Right cardiac atrium (tissue), 5 donors: ENCODE measurements at places on chromosomes 2 and 18. TPM values are rescaled to one million over a fixed set of nuclear protein-coding genes. Genes with fewer than 3 reads are reported as not detected.
A peak's percentile ranks its signal among the peaks of the same experiment; 100 is the strongest.

DNA sequence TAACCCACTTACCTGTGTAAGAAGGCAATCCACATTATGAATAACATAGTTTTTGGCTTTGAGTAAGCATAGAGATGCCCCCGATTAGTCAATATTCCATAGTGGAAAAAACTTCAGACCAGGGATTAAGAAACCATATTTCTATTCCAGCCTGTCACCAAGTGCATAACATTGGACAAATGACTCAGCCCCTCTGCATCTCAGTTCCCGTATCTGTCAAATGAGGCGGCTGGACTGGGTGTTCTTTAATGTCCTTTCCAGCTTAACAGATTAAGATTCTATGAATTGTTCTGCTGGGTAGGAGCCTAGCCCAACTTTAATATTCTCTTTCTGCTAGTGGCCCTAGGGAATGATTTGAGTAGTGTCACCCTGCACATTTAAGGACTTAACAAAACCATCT is 11.8 kb upstream of the FTCDNL1 start:
- no peak for DNase-seq

DNA sequence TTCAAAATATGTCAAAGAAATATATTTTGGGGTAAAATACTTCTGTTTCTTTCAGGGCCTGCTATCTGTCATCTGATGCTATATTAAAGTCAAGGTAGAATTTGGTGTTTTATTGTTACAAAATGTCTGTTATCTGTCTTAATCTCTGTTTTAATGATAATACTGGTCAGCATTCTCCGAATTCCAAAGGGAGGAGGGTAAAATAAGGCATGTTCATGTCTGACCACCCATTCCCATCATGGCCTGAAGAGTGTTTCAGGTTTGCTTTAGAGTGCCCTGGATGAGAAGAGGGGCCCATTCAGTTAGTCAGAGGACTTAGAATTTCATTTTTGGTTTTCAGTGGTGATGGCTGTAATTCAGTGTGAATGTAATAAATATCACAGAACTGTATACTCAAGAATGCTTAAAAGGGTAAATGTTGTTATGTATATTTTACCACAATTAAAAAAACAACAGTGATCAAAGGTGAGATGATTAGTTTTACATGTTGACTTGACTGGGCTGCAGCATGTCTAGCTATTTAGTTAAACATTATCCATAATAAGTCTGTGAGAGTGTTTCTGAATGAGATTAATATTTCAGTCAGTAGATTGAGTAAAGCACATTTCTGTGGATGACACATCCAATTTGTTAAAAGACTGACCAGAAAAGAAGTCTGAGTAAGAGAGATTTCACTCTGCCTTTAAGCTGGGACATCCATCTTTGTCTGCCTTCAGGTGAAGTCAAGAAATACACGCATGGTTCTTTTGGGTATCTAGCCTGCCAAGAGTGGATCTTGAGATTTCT is 467.9 kb upstream of the SYT4 start:
- DNase-seq, result no peak

DNA sequence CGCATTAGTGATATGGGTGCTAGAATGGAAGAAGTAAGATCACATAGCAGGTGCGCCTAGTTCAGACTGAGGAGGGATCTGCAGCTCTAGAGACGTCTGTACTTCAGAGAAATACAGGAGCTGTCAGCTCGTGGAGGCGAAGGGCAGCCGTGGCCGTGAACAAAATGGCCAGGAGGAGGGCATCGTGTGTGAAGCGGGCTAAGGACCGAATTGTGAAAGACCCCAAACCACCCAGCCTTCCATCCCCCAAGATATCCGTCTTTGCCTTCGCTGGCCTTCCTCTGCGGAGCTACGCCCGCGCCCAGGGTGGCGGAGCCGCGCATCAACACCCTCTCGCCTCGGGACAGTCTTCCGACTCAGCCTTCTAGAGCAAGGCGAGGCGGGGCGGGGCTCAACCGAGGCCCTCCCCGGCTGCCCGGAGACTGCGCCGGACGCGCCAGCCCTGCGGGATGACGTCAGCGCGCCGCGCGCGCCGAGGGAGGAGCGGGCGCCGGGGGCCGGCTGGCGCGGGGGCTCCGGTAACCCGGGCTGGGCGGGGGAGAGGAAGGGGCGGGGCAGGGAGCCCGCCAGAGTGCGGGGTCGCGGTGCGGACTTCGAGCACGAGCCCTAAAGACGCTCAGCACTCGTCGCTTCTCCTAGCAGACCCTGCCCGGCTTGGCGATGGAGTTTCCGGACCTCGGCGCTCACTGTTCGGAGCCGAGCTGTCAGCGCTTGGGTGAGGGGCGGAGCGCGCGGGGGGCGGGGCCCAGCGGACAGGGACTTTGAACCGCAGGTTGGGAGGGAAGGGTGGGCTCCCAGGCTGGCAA is at the start of gene ZFAND2B:
ZFAND2B (plus strand) TSS at position 455 of the 806 bp plus-strand sequence; CDS start at position 661, 206 bp downstream.
- peak; percentile 96 for DNase-seq

DNA sequence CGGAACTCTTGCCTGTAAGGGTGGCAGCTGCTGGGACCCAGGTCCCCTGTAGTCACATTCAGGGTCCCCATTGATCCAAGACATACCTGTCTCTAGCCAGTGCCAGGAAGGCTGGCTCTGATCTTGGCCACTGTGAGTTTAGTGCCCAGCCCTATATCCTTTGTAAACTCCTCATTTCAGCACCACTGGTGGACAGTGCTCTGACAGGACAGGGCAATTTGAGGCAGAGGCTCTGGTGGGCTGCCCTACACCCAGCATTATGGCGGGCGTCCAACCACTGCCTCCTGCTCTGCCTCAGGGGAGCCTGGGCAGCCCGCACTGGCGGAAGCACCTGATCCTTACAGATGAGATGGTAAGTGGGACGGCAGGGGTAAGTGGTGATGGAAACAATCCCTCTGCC is 55.2 kb upstream of the MGAT4A start:
- DNase-seq, result no peak

DNA sequence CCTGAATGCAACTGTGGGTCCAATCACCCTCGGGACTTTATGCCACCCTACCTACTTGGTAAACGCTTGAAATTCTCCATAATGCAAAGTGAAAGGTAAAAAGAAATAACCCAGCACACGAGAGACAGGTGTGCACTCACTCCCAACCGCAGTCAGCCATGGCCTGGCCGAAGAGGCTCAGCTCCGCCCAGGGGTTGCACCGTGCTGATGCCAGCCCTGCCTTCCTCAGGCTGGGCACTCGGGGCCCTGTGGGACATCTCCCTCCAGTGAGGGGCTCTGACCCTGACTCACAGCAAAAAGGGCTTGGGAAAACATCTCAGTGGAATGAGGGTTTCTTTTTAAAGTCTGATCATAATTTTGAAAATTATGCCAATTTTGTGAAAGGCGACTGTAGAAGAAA is 13.3 kb downstream of the SLC66A2 start:
- no peak for DNase-seq

DNA sequence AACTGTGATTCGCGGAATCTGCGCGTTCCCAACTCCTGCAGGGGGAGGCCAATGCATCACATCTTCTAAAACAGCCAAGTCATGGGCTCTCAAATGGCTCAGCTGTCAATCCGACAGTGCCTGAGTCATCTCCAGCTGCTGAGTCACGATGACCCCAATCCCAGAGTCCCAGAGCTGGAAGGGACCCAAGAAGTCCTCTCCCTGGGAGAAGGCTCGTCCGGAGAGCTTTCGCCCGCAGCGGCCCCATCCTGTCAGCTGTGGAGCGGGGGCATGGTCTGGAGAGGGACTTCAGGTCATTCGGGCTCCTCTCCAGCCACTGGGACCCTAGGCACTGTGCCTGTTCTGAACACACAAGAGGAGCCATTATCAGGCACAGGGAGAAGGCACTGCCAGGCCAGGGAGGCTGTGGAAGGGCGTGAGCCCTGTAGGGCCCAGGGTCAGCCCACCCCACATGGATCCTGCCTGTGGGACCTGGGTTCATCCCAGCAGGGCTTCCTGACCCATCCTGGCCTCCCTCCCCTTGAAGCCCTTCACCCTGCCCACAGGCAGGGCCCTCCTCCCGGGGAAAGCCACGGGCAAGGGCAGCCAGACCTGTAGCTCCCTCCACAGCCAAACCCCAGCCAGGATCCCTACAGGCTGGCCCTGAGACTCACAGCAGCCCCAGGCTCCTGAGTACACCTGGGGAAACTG is 47.6 kb upstream of the GPC1 start:
- DNase-seq, result peak; percentile 74

DNA sequence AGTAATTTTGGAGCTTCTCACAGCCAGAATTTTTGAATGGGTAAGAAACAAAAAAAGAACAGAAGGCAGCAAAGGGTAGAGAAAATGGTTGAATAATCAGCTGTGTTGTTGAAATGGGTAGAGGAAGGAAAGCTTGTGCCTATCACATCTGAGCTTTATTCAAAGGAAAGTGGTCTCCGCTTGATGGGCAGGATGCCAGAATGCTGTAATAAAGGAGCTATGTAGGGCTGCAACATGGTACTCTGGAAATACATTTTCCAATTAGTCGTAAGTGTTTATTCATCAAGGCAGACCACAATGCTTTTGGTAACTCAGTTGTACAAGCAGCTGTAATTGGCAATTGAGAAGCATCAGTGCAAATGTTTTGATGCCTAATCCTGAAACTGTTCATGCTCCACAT is 196.9 kb downstream of the ICOS start:
- no peak for DNase-seq

- no peak for DNase-seq
These were observed 2.0 kb downstream of the KCTD1 start for GRCh38 chr18:26546170-26546874.

- no peak for DNase-seq
These were observed 85.7 kb downstream of the METTL8 start for GRCh38 chr2:171348056-171348455.

GRCh38 chr2:240394549-240394948 is 40.9 kb upstream of the GPC1 start:
- DNase-seq, result no peak

DNA sequence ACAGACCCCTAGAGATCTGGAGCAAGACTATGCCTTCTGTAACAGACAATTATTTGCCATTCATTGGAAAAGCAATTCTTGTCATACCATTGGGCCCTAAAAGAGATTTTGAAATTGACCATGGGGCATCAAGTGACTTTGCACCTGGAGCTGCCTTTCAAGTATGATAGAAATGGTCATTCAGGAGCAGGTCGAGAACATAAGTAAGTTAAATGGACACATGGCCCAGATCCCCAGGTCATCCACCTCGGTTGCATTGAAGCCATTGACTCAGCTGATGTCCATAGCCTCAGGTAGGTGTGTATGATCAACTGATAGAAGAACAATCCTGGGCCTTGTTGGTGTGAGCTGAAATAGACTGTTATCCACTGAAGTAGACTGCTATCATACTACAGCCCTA is 19.3 kb downstream of the CHCHD5 start:
- no peak for DNase-seq

- no peak for DNase-seq
These were observed 8.9 kb downstream of the PSD4 start for GRCh38 chr2:113182471-113183260.

- DNase-seq, result no peak
These were observed 57.5 kb downstream of the DTNA start for GRCh38 chr18:34767601-34768027.

DNA sequence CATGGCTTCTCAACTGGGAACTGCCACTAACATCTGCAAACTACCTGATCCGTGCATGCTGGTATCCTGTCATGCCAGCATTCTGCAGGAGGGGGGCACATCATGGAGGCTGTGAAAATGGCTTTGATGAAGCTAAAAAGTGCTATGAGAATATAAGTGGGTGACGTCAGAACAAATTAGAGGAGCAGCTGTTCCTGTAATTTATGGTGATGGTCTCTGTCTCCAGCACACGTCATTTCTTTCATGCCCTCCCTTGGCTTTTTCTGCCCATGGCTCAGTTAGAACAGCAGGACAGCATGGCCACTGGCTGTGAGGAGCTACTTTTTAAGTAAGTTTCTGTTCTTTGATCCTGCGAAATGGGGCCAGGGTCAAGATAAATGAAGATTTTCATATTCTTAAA is 466.3 kb downstream of the THSD7B start:
- no peak for DNase-seq

GRCh38 chr2:222613715-222614331 is 42.1 kb downstream of the FARSB start:
- no peak for DNase-seq

- no peak for DNase-seq
These were observed 9.3 kb upstream of the SPATA3 start for GRCh38 chr2:230986520-230987136.

- DNase-seq, result no peak
These were observed 143.1 kb downstream of the SETBP1 start for GRCh38 chr18:44823782-44824181.

DNA sequence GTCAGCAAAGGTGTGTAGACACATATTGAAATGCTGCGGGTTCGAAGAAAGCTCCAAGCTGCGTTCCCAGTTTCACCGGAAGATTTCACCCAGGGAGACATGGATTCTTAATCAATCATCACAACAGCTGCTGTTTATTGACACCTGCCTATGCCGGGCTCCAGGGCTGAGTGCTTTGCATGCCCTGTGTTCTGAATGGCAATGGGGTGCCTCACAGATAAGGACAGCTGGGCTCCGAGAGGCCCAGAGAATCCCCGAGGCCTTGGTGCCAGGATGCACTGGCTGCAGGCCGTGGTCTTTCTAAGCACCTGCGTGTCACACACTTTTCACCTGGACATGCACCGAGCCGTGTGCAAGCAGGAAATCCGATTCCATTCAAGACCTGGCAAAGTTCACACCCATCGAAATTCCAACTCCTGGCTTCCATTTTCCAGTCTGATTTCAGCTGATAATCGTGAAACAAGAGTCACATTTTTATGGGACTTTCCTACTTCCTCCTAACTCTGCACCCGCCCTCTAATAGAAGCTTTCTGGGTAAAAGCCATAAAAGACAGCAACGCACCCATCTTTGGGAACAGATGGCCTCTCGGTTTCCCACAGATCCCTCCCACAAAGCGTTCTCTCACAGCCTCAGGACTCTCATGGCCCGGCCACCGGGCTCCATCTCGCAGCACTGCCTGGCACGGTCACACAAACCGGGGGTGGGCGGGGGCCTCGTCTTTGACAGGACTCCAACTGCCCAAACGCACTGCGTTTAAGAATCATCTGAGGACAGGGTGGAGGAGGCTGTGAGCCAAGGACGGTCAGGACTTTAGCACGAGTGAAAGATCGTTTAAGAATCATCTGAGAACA is 245.6 kb upstream of the SALL3 start:
- DNase-seq, result no peak

- DNase-seq, result no peak
These were observed 383.9 kb downstream of the TMEM182 start for GRCh38 chr2:103145739-103146138.

GRCh38 chr2:188039307-188039706 is 252.4 kb upstream of the GULP1 start:
- DNase-seq, result no peak

- no peak for DNase-seq
These were observed 11.4 kb upstream of the CNDP1 start for GRCh38 chr18:74522635-74523548.

The OBSL1 gene
- 263 TPM for total RNA-seq

The EN1 gene
- total RNA-seq, result not detected

The CTAGE1 gene
- not detected for total RNA-seq

The RNF144A gene
- total RNA-seq, result 10.3 TPM

The DHRS9 gene
- total RNA-seq, result 46.3 TPM

The CFC1 gene
- 1.3 TPM for total RNA-seq

The MARCHF4 gene
- total RNA-seq, result not detected
